ENCODE measurements at places on chromosomes 11 and 22.

- DNase-seq, result no peak
Measured at GRCh38 chr11:124681421-124681820, 7.7 kb downstream of the SPA17 start.

DNA sequence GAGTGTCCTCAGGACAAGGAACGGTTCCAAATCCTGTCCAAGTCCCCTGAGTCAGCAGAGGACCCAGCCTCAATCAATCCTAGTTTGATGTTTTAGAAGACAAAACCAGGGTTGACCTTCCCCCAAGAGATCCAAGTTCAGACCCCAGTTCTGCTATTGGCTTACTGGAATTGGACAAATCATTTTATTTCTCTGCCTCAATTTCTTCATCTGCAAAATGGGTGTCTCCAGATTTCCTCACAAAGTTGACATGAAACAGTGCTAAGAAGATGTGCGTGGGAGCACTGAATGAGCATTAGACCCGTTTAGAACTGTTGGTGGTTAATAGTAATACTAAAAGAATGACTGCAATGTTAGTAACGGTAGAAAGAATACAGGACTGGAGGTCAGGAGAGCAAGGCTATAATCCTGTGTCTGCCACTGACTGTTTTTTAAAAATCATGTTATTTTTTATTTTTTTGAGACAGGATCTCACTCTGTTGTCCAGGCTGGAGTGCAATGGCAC, 32.8 kb upstream of the SCUBE1 start:
- no peak for DNase-seq

DNA sequence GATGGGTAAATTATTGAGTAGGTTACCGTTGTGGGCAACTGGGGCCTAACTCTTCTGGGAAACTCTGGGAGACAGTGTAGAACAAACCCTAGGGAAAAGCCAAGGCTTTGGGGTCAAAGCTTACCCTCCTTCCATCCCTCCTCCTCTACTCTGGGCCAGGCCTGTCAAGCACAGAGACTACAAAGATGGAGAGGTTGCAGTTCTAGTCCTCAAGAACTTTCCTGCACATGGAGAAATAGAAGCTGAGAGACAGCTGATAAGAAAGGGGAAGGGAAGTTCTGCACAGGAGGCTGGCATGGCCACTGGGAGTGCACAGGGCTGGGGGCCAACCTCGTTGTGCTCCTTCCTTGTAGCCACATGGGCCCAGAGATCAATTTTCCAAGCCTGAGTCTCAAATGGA, 67.2 kb upstream of the ALX4 start:
- no peak for DNase-seq

- DNase-seq, result no peak
Measured at GRCh38 chr11:34302046-34302921, 55.5 kb downstream of the ABTB2 start.

DNA sequence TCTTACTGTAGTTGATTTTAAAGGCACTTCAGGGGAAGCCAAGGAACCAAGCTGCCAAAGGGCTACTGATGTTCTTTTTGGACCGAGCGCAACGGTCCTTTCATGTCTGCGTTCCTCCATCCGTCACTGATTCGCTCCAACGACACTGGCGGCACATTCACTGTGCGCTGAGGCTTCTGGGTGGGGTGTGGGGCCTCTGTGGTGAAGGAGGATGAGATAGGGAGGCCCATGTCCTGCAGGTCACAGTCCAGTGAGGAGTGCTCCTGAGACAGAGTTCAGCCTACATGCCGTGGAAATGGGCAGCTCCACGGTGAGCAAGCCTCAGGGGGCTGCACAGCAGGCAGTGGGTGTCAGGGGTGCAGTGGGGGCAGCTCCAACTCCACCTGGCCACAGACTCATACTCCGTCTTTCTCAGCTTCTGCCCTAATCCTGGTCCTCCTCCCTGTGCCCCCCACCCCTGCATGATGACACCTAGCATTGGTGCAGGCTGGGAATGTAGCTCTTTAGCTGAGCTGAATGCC, 87.8 kb upstream of the SHANK2 start:
- no peak for DNase-seq

- no peak for DNase-seq
Measured at GRCh38 chr11:78825591-78826020, 250.9 kb upstream of the NARS2 start.

DNA sequence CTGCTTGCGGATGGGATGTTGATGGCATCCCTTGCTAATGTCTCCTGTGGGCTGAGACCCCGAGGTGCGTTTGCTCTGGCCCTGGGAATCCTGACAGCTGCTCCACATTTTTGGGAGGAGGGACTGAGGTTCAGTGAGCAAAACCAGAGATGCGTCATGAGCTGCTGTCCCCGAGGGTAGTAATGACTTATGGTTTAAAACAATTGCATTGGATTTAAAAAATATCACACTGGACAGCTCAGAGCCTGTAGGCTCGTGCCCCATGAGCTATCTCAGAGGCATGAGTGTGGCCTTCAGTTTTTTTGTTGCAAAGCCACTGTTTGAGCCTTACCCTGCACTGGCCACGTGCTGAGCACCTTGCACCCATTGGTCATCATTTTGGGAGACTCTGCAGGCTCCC, 20.9 kb upstream of the PARVG start:
- DNase-seq, result no peak

DNA sequence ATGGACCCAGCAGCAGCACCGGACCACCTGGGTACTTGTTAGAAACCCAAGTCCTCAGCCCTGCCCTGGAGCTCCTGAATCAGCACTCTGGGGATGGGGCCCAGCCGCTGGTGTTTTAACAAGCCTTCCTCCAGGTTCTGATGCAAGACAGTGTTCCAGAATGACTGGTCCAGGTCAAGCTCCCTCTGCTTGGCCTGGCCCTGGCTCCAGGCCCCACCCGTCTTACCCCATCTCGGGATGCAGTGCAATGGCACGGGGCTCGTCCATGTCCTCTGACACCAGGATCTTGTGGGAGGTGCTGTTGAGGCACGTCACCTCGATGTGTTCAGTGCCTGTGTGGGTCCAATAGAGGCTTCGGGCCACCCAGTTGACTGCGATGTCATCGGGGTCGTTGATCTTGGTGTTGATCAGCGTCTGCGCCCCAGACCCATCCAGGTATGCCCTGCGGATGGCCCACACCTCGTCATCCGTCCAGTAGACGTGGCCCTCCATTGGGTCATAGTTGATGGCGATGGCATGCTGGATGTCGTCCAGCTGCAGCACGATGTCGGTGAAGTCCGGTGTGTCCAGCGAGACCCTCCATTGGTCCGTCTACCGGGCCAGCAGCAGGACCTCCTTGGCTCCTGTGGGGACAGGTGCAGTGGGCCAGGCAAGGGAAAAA, 140.3 kb downstream of the CRYBB2 start:
- DNase-seq, result no peak

Measured in NCI-H2227 treated with DMSO at 0.1 percent for 48 hours (cell line).